ENCODE measurements at places on chromosomes 4 and X.

DNA sequence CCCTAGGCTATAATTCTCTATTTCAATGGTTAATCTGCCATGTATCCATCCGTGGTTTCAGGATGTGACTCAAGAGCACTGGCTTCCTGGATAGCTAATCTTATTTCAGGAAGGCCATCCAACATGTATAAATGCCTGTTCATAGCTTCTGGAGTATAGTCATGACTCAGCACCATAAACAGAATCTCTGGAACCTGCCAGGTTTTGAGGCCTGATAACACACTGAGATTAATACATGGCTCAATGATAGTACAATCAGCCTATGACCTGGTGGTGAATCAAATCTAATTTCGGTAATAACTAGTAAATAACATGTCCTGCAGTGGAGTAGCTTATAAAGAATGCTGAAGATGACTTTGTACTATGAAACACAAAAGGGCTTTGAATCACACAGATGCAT lies 5.7 kb upstream of the IL13RA2 start:
- no peak for DNase-seq

DNA sequence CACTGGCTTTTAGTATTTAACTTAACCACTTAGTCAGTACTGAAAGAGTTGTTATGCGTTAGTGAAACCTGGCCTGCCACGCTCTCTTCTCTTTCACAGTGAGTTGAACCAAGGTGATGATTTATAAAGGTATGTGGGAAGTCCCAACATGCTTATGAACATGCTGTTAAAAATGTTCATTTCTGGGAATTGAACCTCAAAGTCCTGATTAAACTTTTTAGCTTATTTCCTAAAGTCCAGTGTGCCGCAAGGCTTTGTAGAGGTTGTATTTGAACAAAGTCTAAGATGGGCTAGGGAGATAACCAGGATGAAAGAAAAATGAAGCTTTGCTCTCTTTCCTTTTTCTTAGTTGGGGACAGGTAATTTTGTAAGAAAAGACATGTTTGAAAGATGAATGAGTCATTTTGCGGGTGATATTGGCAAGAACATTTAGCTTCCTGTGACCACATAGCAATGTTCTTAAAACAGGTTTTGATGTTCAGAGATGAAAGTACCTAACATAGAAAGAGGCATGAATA lies 270.3 kb downstream of the DTHD1 start:
- no peak for DNase-seq

- no peak for DNase-seq
Observed at GRCh38 chr4:158315706-158316105, 105.4 kb downstream of the TMEM144 start.

- DNase-seq, result peak; percentile 73
Observed at GRCh38 chr4:6688879-6689505, 4.7 kb upstream of the S100P start.

DNA sequence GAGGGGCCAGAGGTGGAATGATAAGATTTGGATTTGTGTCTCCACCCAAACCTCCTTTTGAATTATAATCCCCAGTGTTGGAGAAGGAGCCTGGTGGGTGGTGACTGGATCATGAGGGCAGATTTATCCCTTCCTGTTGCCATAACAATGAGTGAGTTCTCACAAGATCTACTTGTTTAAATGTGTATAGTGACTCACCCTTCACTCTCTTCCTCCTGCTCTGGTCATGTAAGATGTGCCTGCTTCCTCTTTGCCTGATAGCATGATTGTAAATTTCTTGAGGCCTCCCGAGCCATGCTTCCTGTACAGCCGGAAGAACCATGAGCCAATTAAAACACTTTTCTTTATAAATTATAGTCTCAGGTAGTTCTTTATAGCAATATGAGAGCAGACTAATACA lies 348.6 kb downstream of the AR start:
- DNase-seq, result no peak

DNA sequence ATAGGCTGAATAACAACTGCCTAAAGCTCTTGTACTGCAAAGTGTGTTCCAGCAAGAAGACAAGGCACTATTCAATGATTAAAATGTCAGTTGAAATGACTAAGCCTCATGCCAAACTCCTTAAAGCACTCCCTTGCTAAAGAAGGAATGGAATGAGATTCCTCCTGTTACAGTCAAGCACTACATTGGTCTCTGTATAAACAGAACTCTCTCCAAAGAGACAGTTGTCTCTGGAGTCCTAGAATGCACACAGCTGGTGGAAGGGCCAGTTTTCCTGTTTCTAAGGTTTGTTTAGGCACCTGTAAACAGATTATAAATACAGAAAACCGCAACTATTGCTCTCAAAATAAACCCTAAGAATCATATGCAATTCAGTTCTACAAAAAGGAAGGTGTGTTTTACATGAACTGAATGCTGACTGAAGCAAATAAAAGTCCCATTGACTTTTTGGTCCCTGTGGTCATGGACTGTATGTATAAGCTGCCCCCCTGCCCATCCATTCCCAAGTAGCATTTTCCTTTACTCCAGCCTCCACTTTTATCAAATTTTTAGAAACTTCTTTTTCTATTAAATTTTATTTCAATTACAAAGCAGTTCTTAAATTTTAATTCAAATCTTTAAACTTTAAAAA lies 47.0 kb downstream of the FAT1 start:
- no peak for DNase-seq

DNA sequence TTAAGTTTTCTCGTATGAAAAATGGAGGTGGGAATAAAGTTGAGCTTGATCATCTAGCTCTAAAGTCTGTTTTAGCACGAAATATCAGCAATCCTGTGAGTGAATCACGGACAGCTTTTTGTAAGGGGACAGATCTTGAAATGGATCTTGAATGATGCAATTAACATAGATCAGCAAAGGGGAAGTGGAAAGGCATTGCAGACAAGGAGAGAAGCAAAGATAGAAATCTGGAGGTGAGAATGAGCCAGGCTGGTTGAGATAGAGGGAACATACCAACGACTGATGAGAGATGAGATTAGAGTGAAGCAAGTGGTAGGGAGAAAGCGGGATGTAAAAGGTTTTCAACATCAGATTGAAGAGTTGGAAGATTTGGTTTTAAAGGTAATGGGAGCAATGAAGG lies 4.6 kb upstream of the DGKK start:
- no peak for DNase-seq

DNA sequence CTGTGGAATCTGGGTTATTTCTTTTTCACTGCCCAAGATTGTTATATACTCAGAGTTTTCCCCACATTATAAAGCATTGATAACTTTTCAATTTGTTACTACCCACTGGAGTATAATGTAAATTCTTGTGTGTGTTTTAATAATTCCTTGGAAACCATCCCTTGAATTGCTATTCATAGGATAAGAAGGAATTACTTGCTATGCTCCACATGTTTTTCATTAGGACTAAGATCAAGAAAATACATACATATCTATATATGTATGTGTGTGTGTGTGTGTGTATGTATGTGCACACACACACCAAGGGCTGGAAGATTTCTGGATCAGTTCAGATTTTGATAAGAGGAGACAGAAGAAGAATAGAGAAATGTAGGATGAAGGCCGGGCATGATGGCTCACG lies 206.4 kb upstream of the JADE1 start:
- no peak for DNase-seq

GRCh38 chr4:152063621-152064240 lies 302.9 kb upstream of the GATB start:
- DNase-seq, result peak; percentile 17

DNA sequence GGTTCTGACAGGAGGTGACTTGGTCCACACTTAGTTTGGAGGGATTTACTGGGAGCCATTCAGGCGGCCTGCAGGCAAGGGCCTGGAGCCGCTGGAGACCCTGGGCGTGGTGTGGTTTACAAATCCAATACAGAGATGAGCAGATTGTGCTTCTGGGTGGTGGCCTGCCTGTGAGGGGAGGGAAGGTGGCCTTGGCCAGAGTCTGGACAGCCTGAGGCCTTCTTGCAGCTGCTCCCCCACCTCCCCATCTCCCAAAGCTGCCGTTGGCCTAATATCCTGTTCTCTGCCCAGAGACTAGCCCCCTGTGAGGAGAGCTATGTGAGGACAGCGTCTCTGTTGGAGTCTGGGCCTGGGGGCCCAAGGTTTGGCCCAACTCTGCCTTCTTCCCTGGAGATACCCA lies 163.9 kb upstream of the MAMLD1 start:
- no peak for DNase-seq

GRCh38 chrX:150463566-150463965 lies 100.4 kb downstream of the MAMLD1 start:
- DNase-seq, result no peak

DNA sequence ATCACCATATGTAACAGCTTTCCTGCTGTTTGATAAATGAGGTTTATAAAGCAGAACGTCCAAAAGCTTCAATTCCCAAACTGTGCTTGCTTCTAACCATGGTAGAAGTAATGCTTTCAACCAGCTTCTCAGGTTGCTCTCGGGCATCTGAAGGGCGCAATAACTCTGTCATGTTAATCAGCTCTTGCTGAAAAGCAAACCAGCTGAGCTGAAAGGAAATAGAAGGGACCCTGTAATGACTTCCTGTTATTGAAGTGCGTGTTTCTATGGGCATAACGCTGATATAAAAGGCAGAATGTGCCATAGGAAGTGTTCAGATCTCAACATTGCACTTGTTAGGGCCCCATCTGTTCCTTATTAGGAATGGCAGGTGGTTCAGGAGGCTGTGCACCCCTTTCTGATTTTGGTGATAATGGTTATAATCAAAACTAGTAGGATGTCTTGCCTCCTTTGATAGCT lies 21.2 kb downstream of the HERC3 start:
- DNase-seq, result peak; percentile 14

GRCh38 chr4:56704089-56704871 lies 23.2 kb upstream of the HOPX start:
- DNase-seq, result no peak

GRCh38 chr4:170750519-170750918 lies 660.8 kb upstream of the AADAT start:
- DNase-seq, result no peak

DNA sequence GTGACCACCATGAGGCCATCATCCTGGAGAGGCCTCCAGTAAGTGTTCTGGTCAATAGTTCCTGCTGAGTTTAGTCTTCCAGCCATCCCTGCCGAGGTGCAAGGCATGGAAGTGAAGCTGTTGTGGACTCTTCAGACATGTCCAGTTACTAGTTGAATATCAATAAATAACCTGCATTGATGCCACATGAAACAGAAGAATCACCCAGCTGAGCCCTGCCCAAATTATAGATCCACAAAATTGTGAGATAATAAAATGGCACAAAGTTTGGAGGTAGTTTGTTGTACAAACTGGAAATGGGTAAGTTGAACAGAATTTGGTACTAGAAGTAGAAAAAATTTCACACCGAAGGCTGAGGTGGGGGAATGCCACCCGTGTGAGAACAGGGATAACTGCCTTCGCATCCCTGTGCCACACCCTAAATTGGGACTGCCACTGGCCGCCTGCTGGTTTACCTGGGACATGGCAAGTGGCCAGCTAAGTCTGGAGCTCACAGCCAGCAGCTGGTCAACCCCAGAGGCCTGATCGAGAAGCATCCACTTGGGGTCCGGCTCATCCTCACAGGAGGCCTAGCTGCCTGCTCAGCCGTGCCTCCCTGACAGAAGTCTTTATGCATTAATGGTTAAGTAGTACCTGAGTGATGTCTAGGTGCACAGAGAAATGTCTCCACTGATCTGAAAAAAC lies 184.5 kb downstream of the SPRY1 start:
- no peak for DNase-seq

DNA sequence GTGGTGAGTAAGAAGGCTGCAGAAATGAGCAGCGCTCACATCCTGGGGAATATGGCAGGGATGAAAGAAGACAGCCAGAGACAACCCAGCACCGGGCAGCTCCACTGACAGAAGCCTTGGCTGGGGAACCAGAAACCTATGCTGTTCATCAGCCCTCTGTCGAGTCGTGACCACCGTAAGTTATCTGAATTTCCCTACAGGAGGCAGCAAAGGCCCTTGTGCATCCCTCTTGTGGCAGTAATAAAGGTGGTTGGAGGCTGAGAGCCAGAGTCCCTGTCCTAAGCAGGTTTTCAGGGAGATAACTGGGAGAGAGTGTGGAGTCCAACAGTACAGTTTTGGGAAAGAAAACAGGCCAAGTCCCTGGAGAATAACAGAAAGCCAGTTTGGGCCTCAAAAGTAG lies 194.0 kb upstream of the BOD1L1 start:
- no peak for DNase-seq

DNA sequence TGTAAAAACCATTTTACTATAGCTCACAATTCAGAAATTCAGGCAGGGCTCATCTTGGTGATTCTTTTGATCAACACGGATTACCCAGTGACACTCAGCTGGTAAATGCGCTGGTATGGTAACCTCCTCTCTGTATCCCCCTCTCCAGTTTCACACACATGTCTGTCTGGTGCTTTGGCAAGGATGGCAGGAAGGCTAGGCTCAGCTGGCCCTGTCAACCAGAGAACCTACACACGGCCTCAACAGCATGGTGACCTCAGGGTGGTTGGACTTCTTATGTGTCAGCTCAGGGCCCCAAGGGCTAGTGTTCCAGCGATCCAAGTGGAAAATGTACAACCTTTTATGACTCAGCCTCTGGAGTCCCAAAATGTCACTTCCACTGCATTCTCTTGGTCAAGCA lies 55.7 kb upstream of the EOLA2 start:
- no peak for DNase-seq

GRCh38 chrX:9995855-9996339 lies 28.7 kb downstream of the CLDN34 start:
- DNase-seq, result peak; percentile 75

GRCh38 chr4:40710484-40711254 lies 39.1 kb upstream of the NSUN7 start:
- no peak for DNase-seq

GRCh38 chr4:7903791-7904516 lies 35.7 kb downstream of the AFAP1 start:
- DNase-seq, result no peak

DNA sequence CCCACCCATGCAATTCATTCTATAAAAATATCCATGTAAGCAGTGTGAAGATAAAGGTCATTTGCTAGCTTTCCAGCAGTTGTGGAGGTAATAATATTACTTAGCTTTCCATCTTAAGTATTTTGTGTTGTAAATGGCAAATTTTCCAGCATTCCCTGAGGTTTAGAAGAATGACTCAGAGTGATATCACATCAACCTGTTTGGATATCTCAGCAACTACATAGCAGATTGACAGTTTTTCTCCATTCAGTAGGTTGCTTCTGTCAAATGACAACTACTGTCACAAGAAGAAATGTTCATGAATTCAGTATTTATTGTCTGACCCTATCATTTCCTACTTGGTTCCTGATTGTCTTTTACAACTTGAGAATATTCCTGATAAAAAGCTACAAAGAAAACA lies 434.9 kb upstream of the GALNTL6 start:
- no peak for DNase-seq

- DNase-seq, result no peak
Observed at GRCh38 chr4:84847978-84848377, 118.5 kb downstream of the WDFY3 start.

DNA sequence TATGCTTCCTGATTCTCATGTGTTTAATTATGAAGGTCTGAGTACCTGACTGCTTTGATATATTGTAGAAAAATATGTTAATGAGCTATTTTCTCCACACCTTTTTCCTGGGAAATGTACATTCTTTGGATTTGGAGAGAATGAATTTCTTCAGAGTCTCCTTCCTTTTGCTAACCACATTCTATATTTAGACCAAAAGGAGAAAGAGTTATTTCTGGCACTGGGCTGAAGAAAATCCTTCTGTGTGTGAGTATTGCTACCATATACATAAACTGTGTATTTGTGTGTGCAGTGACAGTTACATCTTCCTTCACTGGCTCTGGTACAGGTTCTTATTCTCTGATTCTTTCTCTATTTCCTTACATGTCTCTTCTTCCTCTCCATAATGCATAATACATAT lies 44.5 kb upstream of the PGRMC2 start:
- no peak for DNase-seq

GRCh38 chr4:12446256-12446655 lies 1017.6 kb upstream of the HS3ST1 start:
- DNase-seq, result no peak

- DNase-seq, result no peak
Observed at GRCh38 chr4:152011469-152011868, 250.7 kb upstream of the GATB start.
